Gastrocnemius medialis (tissue), 4 donors: ENCODE measurements at places on chromosomes 12 and 14.

GRCh38 chr12:77923882-77924281, 93.2 kb downstream of the NAV3 start:
- no peak for DNase-seq

- no peak for DNase-seq
These were observed 366.1 kb downstream of the PCNX1 start for GRCh38 chr14:71273366-71273765.

DNA sequence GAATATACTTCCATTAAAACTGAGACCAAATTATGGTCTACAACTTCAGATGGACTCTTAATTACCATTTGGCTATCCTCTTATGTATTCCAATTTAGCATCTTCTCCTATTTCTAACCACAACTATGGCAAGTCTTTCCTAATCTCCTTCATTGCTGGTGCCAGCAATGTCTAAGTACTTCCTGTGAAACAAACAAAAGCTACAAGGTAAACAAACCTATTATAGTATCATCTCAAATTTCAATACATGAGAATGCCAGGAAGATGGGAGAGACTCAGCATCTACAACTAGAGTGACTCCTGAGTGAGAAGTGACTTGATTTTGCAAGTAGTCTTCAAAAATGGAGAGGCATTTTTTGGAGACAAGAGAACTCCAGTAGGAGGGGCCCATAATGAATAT, 202.9 kb upstream of the ATXN7L3B start:
- DNase-seq = no peak

DNA sequence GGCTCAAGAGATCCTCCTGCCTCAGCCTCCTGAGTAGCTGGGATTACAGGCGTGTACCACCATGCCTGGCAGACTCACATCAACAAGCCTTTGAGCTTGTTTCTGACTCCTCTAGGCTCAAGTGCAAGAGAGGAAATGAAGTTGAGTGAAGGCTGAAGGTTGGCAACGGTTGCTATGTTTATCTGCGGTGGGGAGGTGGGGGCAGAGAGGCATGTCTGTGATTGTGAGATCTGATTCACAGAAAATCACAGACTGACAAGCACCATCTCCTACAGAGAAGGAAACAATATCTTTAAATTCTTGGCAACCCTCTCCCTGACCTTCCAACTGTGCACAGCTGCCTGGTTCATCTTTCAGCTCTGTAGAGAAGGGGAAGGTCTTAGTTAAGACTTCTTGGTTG, 22.1 kb upstream of the NINJ2 start:
- DNase-seq = no peak

GRCh38 chr14:65092349-65092748, 10.0 kb downstream of the MAX start:
- no peak for DNase-seq
